Fibroblast of lung (primary cell): ENCODE measurements at places on chromosomes 5 and 9. TPM values are rescaled to one million over a fixed set of nuclear protein-coding genes. Genes with fewer than 3 reads are reported as not detected.

The MYOT gene
- not detected in 2 replicates for total RNA-seq

The FBXW2 gene
- total RNA-seq = 32.1 and 33.5 TPM in 2 replicates

The NRG2 gene
- 0.51 and 1.3 TPM in 2 replicates for total RNA-seq

The DMRTA1 gene
- 0.26 and 0.83 TPM in 2 replicates for total RNA-seq

The PCDHA13 gene
- under 0.01 and 0.33 TPM in 2 replicates for total RNA-seq

The GARIN3 gene
- total RNA-seq = not detected in 2 replicates

The UGT3A2 gene
- total RNA-seq = not detected in 2 replicates

The ZNF483 gene
- 1.5 and 4.3 TPM in 2 replicates for total RNA-seq

The C5orf52 gene
- not detected in 2 replicates for total RNA-seq

The TAF11L2 gene
- total RNA-seq = not detected in 2 replicates
